ENCODE measurements at places on chromosomes 12 and 14.

DNA sequence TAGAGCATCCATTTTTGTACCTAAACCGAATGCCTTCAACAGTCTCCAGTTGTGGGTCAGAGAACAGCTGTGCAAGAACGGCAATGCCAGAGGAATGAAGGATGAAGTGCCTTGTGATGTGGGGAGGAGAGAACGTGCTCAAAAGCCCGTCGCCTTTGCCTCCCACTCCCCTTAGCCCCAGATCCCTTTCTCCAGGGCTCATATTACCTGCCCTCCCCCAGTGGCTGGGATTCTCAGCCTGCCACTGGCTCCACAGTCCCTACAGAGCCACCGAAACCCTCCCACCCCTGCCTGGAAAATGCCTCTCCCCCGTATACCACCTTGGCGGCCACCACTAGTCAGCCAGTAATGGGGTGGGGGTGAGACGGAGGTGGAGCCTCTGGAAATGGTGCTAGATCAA, 158.5 kb downstream of the ZFP36L1 start:
- DNase-seq: no peak

DNA sequence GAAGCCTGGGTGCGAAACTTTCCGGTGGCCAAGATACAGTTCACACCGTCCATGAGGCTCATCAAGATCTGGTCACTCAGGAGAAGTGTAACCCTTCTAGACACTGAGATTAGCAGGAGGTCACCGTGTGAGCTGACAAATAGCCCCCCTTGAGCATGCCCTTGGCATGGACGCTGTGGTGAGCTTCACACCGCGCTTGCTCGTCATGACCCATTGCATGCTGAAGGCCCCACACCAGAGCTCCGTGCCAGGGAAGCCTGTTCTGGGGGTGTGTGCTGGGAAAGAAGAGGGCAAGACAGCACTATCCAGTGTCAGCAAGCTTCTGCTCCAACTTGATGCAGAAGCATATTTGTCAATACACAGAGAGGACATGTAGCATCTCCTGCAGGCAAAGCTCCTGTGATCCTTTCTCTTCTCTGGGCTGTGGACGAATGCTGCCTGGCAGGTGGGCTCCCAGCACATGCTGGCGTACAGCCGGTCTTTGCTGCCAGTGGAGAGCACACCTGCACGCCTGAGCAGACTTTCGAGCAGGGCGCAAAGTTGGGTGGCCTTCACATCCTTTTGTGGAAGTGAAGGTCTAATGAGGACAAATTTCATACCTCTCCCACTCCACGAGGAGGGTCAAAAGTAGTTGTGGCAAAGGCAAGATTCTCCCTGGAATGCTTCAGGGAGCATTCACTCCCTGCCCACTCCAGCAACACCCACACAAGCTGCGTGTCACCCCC, 126.9 kb upstream of the FKBP4 start:
- DNase-seq: no peak

GRCh38 chr12:89016970-89017778, 335.1 kb downstream of the DUSP6 start:
- DNase-seq: no peak

GRCh38 chr14:73402579-73402978, 55.8 kb downstream of the NUMB start:
- no peak for DNase-seq

GRCh38 chr12:115485967-115486366, 791.5 kb downstream of the MED13L start:
- DNase-seq: no peak

- DNase-seq: no peak
Measured at GRCh38 chr12:126681676-126682075, 1585.3 kb upstream of the TMEM132C start.

All from stimulated activated CD8-positive, alpha-beta memory T cell treated with anti-CD3 and anti-CD28 coated beads, Interleukin-4, amount 100 ng/mL, for 1 hour (primary cell).